Fibroblast of skin of right biceps (primary cell): ENCODE measurements at places on chromosomes 4 and X.

DNA sequence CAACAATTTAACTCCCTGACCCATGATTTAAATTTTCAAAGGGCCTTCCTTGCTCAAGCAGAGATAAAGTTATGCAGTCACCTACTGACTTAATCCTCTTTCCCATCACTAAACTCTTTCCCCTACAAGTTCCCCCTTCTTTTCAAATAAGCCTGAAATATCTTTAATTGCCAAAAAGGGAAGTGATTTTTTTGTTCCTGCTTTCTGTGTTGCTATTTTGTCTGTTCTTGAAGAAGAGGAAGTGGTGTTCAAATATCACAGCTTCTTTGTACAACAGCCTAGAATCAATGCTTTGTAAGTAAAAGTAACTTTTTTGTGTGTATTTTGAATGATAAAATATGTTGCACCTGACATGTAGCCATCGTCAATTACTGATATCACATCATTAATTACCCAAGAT is 595.9 kb downstream of the CENPC start:
- DNase-seq, result no peak

GRCh38 chr4:88975958-88976774 is 80.8 kb downstream of the FAM13A start:
- DNase-seq, result no peak

GRCh38 chr4:184969610-184970009 is 48.7 kb upstream of the HELT start:
- no peak for DNase-seq

DNA sequence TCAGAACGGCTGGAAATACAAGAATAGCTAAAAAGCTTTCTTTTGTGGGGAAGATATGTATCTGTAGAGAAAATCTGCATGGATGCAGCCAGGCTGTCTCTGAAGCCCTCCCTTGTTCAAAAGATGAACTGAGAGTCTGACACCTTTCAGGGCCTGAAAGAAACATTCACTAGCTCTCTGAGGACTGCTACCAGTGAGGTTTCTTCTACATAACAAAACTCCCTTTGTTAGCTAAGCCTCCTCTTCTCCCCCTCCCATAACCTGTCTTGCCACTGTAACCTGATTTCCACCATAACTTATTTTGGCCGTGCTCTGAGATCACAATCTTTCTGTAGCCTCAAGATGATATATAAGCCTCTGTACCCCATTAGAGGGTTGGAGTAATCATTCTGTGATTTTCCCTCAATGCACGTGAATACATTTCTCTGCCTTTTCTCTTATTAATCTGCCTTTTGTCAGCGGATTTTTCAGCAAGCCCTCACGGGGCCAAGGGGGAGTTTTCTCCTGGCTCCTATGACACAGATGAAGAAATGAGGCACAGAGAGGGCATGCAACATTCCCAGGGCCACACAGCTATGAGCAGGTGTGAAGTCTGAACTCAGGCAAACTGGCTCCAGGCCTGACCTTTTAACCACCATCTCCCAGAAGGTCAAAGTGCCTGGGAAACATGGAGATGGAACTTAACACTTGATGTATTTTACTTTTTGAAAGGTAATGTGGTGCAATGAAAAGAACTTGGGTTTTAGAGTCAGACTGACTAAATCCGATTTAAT is 161.6 kb upstream of the PRDX4 start:
- no peak for DNase-seq

DNA sequence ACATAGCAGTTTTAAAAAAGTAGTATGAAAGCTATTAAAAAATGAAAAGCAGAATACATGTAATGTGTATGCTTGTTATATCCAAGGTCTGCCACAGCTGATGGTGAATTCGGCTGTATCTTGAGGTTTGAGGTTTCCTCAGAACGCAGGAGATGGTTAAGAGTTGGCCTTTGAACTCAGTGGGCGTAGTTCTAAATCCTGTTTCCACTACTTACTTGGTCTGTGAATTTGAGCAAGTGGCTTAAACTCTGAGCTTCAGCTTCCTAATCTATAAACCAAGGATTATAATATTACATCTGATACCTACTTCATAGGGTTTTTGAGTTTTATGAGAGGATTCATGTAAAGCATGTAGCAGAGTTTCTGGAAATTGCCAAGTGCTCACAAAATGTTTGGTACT is 125.2 kb downstream of the STIM2 start:
- no peak for DNase-seq

DNA sequence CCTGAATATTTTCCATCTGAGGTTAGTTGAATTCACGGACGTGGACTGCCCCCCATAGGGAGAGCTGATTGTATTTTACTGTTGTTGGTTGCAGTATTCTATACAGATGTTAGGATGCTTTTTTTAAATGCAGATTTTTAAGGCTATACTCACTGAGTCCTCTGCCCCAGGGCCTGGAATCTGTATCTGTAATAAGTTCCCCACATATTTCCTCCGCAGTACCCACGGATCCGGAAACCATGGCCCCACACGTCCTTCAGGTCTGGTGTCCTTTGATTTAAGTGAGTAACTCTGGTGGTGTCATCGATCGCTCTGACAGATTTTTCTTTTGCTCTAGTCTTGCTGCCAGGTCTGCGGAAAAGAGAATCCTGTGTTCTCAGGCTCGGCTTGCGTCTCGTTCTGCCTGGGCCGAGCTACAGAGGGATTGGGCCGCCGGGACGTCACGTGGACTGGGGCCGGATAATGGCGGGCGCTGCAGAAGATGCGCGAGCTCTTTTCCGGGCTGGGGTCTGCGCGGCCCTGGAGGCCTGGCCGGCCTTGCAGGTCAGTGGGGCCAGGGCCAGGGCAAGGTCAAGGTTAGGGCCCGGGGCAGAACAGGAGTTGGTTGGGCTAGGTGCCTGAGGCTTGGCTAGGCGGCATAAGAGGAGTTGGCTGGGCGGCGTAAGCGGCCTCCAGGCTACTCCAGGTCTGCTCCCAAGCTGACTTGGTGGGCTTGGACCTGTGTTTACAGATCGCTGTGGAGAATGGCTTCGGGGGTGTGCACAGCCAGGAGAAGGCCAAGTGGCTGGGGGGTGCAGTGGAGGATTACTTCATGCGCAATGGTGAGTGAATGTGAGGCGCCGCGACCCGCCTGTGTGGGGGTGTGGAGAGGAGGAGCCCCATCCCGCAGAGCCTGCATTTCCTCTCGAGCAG is at the start of gene TSR2:
TSS of gene TSR2 (plus strand) at position 445 of the 912 bp plus-strand sequence. CDS start at position 463, 18 bp downstream.
- DNase-seq, result peak; percentile 87

DNA sequence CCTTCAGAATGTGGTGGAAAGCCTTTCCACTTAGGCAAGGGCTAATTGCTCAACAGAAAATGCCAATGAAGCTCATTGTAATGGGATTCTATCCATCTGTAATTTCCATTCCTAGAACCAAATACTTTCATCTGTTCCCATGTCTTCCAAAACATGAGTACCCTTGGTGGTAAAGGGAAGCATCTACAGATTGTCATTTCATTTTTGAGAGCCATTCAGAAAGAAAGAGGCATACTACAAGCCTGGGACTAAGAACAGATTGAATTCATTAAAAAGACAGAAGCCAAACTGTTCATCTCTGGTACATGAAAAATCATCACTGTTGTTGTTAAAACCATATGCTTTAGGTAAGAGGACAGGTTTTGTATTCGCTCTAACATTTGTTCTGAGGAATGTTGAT is 43.6 kb upstream of the DCTD start:
- DNase-seq, result no peak

- DNase-seq, result no peak
These were observed 24.0 kb upstream of the SCML1 start for GRCh38 chrX:17713288-17713687.

DNA sequence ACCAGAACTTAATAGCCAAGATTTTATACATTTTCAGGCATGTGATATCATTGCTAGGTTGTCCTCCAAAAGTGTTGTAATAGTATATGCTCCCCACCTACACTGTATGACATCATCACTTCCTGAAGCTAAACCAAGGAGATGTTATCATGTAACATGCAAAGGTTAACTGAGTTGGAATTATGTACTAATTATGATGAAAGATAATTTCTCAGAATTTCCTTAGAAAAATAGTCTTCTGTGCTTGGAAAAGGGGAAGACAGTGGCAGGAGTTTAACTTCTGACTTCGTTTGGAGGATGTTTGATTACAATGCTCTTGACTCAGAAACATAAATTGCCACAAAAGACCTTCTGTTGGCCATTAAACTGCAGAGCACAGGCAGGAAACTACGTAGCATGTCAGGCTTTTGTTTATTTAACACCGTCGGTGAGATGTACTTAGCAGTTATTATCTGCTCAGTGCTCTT is 83.6 kb upstream of the GUCY1A1 start:
- DNase-seq, result peak; percentile 80

DNA sequence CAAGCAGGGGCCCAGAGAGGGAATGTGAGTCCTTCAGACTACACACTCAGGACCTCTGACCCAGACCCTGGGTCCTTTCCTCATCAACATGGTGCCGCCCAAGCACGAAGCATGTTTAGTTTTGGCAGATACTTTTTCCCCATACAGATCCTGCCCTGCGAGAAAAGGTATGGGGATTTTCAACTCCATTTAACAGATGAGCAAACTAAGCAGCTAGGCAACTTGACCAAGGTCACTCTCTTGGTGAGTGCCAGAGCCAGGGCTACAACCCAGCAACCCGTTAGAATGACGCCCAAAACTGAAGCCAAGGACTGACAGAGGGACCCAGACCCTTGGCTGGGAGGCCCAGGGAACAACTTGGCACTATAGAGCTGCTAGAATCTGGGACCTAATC is 40.3 kb upstream of the MSX1 start:
- DNase-seq, result no peak

GRCh38 chr4:48311896-48312295 is 29.4 kb upstream of the SLAIN2 start:
- DNase-seq, result peak; percentile 63

GRCh38 chrX:150515801-150516200 is 52.6 kb upstream of the MTM1 start:
- no peak for DNase-seq

DNA sequence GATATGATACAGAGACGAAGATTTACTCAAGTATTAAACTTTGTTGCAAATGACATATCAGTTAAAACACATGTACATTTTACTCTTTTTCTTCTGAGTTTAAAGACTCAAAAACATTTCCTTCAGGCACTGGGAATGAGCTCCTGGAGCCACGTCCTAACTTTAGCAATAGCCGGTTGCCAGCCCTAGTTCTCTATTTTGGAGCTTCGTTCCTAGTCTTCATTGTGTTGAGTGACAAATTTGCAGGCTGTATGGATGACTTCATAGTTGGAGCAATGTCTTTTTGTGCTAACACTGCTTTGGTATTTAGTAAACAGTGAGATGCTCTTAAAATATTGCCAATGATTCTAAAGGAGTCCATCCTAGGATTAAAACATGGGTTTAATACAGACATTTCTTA is 190.9 kb downstream of the FAT4 start:
- no peak for DNase-seq

DNA sequence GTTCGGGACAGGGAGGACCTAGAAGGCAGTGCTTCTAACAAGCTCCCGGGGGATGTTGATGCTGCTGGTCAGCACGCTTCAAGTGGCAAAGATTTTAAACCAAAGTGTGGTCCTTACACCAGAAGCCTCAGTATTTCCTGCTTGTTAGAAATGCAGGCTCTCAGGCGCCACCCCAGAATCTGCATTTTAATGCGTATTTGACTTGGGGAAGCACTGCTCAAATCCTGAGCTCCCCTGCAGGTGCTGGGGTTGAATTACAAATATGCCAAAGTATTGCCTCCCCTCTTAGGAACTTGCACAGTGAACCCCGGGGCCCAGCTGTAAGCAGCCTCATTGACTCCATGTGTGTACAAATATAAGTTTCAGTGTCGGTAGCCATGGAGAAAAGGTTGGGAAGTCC is 70.8 kb upstream of the RAI2 start:
- no peak for DNase-seq

DNA sequence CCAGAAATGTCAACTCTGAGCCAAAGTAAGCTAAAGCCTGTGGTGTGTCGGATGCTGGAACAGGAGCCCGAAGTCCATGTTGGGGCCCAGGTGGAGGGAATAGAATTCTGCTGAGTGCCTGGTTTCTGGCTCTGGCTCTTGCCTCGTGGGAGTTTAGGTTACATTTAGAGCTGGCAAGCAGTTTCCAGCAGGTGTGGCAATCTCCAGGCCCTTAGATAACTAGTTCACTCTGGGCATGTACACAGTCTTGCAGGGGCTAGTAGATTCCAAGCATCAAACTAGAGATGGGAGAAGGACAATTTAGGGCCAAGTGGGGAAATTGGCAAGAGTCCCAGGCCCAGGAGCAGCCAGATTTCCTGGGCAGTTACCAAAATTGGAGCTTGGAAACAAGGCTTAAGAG is 56.3 kb upstream of the STOX2 start:
- no peak for DNase-seq

- peak; percentile 14 for DNase-seq
These were observed 75.4 kb downstream of the LIMCH1 start for GRCh38 chr4:41613386-41613785.

DNA sequence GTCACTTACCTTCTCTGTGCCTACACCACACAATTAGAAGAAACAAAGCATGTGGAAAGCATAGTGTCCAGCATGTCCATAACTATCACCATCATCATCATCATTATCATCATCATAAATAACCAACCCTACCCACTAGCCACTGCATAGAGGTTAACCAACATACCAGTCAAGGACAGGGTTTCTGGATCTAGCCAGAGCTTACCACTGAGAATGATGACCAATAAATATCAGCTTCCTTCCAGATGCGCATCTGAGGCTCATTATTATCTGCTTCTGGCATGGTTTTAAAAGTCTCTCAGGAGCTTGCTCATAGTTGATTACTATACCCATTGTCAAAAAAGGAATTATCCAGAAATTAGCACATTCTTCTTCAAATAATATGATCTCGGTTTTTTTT is 25.5 kb upstream of the MYOZ2 start:
- DNase-seq, result no peak

DNA sequence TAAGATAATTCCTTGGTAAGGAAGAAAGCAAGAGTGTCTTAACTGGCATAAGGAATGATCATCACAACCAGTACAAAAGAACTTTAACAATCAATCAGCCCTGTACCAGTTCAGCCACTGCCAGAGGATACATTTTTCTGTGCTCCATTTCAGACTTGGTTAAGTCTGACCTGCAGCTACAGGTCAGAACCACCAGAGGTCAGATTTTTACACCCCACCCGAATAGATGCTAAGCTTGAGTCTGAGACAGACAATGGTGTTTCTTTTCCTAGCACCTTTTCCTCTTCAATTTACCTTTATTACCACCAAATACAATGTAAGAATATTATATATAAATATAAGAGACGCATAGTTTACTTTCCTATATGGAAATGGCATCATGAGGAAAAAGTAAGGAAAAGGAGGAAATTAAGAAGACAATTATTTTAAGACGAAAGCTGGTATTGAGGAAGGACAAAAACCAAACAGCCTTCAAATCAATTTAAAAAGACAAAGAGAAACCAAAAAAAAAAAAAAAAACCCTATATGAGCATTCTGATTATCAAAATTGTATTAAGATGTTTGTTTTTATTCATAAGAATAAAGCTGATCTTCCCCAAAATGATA is 215.3 kb upstream of the TTC29 start:
- peak; percentile 56 for DNase-seq

- DNase-seq, result no peak
These were observed 49.0 kb downstream of the SMAD1 start for GRCh38 chr4:145530662-145531061.

DNA sequence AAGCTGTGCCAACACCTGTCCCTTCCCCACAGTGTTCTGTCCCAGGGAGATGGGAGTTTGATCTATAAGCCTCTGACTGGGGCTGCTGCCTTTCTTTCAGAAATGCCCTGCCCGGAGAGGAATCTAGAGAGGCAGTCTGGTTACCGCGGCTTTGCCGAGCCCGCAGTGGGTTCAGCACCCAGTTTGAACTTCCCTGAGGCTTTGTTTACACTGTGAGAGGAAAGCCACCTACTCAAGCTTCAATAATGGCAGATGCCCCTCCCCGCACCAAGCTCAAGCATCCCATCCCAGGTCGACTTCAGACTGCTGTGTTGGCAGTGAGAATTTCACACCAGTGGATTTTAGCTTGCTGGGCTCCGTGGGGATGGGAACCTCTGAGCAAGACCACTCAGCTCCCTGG is 33.3 kb upstream of the ARSJ start:
- DNase-seq, result no peak
